OCI-M1 (cell line): ENCODE measurements at places on chromosomes 3 and 15.

GRCh38 chr15:98924401-98925049, 83.1 kb downstream of the PGPEP1L start:
- DNase-seq, result no peak

DNA sequence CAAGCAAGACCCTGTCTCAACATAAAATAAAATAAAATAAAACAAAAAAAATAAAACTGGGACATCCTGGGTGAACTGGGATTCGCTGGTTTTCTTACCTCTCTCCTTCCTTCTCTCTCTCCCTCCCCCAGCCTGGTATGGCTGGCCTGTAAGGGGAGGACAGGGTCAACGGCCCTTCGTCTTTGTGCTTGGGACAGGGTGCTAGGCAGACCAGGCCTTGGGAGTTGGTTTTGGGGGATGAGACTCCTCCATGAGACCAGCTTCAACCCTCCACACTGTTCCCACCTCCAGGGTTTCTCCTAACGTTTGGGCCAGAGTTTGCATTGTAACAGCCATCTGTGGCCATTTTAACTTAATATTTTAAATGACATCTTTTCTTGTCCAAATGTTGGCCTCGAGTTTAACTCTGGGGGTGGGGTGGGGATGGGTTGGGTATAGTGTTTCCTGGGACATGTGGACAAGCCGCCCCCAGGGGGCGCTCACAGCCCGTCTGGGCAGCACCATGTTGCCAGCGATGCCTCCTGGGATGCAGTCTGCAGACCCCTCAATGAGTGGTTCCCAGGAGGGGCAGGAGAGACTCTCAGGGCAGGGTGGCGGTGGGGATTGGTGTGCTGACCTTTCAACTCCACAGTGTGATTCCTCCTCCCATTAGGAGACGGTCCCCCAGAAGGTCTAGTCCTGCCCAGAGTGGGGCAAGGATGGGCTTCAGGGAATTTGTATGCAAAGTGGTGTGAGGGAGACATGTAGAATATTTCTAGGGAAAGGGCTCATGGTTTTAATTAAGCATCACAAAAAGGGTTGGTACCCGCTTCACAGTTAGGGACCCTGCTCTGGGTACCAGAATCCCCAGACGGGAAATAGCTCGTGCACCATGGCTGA, 37.7 kb upstream of the LCTL start:
- peak; percentile 80 for DNase-seq

- DNase-seq, result no peak
Measured at GRCh38 chr15:58840048-58840447, 68.9 kb downstream of the MINDY2 start.

DNA sequence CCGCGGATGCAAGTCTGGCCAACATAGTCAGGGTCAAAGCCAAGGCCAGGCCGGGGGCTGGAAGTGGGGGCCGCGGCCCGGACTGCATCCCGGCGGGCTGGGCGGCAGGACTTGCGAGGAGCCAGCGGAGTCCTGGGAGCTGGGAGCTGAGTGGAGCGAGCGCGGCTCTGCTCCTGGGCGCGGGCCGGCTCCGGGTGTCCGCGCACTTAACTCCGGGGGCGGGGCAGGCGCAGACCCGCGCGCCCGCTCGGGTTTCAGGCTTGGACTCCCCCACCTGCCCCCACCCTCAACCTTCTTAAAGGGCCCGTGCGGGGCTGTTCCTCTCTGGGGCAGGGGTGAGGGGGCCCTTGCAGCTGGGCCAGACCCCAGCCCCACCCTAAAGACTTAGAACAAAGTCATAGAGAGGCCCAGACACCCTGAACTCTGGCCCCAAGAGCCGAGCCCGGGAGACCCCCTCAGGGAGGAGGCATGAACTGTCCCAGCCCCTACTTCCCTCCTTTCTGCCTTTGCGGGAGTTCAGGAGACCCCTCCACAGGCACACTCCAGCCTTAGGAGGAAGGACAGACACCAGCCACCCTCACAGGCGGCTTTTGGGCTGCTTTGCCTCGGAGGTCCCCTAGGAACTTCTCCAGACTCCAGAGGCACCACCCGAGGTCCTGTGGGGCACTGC, at the start of gene CSPG4:
CSPG4 (minus strand) TSS at position 181 of the 670 bp plus-strand sequence; CDS start at position 88, 93 bp downstream.
- no peak for DNase-seq

GRCh38 chr15:42138968-42139386, 17.5 kb downstream of the PLA2G4F start:
- DNase-seq, result peak; percentile 16

GRCh38 chr15:77634266-77634962, 1.7 kb upstream of the LINGO1 start:
- peak; percentile 56 for DNase-seq

GRCh38 chr3:112020674-112021085, 13.9 kb upstream of the TMPRSS7 start:
- DNase-seq, result no peak

DNA sequence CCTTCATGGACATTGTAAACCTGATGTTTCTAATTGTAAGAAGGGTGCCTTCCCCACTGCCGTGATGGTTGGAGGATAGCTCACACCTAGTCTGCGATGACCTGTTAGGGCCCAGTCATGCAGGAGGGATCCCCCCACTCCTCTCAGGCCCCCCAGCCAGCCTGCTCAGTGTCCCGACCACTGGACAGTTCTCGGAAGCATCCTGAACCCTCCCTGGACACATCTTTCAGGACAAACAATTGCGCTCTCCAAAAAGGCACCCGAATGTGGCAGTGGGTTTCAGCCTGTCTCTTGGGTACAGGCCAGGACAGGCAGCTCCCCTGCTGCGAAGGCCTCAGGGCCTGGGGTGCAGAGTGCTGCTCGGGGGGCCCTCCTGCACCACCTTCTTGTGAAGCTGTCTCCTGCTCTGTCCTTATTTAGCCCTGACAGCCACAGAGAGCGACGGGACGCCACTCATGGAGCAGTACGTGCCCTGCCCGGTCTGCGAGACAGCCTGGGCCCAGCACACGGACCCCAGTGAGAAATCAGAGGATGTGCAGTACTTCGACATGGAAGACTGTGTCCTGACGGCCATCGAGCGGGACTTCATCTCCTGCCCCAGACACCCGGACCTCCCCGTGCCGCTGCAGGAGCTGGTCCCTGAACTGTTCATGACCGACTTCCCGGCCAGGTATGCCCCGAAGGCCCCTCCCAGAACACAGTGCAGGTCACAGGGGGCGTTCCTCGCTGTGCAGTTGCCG, 132.3 kb downstream of the LRRK1 start:
- DNase-seq, result no peak
